SK-N-DZ (cell line): ENCODE measurements at places on chromosomes 13 and 19.

DNA sequence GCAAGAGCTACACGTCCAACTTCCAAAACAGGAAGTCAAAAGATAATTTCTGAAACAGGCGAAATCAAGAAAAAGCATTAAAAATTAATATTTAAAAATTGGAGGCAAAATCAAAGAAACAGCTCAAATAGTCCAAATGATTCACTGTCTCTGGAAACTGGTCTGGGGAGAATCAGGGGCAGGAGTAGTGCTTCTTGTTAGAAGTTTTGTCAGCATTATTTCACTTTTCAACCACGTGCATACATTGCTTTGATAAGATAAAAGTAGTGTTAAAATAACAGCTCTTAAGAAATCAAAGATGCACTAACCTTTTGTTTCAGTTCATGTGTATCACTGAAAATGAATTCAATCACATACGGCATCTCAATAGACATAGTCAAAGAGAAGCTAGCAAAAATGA, 53.8 kb downstream of the PARP4 start:
- DNase-seq: no peak

GRCh38 chr13:92173254-92173653, 774.8 kb downstream of the GPC5 start:
- no peak for DNase-seq

GRCh38 chr19:16325161-16325527, 518 bp downstream of the KLF2 start:
- DNase-seq: no peak

DNA sequence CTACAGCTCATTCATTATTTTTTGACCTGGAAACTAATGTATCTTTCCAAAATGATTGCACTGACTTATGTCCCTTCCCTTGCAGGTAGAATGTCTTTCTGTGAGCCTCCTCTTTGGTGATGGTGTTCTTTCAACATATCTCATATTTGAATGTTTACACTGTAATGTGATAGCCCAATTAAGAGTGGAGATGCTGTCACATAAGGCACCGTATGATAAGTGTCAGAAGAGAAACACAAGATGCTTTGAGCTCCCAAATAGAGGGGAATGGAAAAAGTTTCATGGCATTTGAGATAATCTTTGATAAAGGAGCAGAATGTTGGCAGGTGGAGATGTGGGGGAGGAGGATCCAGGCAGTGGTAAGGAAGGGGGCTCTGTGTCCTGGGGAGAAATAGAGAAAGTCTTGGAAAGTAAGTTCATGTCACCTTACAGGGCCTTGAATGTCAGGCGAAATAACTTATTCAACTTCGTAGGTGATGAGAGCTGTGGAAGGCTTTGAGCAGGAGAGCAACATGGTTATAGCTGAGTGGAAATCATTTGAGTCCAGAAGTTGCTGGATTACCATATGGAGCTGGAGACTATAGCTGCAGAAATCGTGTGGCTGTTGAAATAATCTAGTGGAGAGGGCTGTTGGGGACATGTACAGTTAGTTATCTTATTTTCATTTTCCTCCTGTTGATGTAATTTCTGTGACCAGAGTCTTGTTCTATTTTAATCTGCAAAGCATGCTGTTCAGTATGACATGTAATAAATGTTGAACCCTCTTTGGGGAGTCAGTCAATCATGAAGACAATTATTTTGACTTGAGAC, 10.3 kb upstream of the RNF113B start:
- peak; percentile 38 for DNase-seq

GRCh38 chr13:109834973-109835720, 48.8 kb upstream of the IRS2 start:
- DNase-seq: no peak

DNA sequence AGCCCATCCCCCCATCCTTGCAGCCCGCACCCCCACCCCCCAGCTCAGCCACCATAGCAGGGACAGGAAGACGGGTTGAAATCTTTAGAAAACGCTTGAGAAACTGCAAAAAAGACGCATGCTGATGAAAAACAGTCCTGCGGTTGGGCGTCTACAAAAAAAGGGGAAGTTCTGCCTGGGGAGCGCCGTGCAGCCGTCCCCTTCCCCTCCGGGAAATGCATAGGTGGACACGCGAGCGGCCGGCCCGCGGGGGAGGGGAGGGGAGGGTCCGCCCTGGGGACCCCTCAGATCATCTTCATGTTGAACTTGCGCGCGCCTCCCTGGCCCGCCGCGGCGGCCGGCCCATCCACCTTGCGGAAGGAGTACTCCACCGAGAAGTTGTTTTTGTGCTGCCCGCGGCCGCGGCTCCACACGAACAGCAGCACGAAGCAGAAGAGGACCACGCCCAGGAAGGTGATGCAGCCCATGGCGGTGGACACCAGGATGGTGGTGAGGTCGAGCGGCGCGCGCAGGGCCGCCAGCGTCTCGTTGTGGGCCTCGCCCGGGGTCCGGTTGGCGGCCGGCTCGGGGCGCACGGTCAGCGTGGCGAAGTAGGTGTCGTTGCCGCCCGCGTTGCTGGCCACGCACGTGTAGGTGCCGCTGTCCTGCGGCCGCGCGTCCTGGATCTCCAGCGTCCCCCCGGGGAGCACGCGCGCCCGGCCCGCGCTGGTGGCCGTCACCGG, 7.9 kb upstream of the PEAK3 start:
- no peak for DNase-seq

GRCh38 chr19:34502582-34503411, 21.2 kb downstream of the WTIP start:
- no peak for DNase-seq

GRCh38 chr13:21287331-21287907, 111.0 kb downstream of the MRPL57 start:
- DNase-seq: no peak

DNA sequence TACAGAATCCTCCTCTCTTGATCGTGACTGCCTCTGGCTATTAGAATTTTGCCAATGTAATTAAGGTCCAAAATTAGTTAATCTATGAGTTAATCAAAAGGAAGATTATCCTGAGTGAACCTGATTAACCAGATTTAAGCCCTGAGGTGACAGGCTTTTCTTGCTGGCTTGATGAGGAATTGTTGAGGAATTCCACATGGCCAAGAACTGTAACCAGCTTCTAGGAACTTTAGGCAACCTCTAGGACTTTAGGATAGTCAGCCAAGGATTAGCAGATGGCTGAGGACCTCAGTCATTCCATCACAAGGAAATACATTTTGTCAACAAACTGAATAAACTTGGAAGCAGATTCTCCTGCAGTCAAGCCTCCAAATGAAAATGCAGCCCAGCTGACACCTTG, 84.8 kb downstream of the STOML3 start:
- no peak for DNase-seq

DNA sequence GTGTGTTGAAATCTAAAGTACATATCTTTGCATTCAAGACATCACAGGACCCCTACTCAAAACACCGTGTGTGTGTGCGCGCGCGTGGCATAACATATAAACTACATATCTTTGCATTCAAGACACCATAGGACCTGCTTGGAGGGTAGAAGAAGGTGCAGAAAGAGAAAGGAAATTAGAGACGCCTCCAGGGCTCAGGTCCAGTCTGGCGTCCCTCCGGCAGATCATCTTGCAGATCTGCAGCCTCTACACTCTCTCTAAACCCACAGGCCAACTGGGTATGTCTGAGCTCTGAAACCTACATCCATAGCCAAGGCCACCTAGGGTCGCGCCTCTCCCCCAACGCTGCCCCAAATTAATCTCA, 659 bp upstream of the PAFAH1B3 start:
- no peak for DNase-seq

- DNase-seq: no peak
These were observed 65.6 kb upstream of the TDRD3 start for GRCh38 chr13:60331249-60332012.

GRCh38 chr13:111541345-111541744, 220.9 kb downstream of the TEX29 start:
- no peak for DNase-seq

DNA sequence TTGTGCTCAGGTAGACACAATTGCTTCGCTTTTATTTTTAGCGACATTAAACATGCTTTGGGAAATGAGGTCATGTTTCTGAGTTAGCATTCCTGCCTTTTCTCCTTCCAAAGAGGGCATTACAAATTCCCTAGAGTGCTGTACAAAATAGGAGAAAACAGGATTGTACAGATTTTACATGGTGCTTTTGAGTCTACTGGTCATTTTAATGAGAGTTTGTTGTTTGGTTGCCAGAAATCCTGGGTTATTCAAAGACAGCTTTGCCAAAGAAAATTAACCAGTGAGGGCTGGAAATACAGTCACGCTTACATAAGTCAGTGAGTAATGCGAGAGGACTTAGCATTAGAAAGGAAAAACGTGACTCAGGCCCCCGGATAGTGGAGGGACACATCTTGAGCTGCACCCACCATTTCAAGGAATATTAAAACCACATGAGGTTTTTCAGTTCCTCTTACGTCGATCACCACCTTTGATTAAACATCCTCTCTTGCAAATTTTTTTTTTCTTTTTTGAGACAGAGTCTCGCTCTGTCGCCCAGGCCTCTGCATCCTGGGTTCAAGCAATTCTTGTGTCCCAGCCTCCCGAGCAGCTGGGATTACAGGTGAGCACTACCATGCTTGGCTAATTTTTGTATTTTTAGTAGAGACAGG, 55.4 kb downstream of the SACS start:
- DNase-seq: no peak

DNA sequence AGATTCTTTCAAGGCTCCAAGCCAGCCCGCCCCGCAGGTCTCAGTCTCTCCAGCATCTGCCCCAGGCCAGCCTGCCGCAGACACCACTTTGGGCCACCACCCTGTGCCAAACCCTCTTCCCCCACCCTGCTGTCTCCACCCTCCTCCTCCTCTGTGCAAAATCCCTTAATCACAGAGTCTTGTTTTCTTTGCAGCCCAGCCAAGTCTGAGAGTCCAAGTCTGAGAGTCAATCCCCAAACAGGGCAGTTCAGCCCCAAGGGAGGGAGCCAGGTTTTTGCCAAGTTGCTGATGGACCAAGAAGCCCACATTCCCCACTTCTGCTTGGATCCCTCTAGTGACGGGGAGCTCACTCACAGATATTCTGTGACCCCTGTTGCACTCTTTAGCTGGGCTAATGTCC, 3.1 kb downstream of the ADAMTS10 start:
- no peak for DNase-seq

DNA sequence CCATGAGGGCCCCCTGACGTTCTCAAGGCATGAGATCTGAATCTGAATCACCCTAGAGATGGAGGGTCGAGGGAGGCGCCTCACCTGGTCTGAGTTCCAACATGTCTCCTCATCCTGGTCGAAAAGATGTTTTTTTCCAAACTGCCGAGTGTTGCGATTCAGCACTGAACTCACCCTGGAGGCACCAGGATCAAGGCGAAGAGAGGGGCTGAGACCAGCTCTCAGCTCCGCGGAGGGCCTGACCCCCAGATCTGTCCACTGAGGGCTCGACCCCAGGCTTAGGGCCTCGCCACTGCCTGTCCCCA, 555 bp downstream of the NR2C2AP start:
- no peak for DNase-seq

DNA sequence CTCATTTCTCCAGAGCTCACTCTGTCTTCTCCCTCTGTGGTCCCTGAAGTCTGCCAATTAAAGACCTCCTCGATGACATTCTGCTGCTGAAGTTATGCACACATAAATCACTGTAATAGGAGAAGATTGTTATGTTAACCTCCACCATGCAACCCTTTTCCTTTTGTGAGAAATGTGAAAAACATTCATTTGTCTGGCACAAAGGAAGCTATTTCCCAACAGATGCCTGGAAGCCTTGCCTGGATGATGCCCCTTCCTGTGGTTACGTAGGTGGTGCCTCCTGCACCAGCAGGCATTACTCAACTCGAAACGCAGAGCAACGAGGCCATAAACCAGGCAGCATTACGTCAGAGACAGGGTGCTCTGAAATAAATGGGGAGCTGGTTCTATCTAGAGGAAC, 327.4 kb upstream of the ZNF507 start:
- no peak for DNase-seq

DNA sequence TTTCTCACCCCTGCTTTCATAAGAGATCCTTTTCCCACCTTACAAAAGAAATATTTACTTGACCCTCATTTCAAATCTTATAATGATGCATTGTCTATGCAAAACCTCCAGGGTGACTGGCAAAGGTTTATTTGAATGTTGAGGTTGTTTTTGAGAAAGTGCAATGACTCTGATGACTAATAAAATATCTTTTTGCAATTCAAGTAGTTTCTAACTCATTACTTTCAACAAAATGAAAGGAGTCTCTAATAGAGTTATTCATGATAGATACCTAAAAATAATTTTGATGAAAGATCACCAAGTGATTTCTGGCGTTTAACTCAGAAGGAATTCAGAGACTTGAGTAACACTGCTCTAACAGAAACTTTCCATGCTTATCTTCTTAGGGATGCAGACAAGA, 144.2 kb downstream of the FOXO1 start:
- no peak for DNase-seq

- no peak for DNase-seq
These were observed 27.9 kb downstream of the DOT1L start for GRCh38 chr19:2191456-2192310.

DNA sequence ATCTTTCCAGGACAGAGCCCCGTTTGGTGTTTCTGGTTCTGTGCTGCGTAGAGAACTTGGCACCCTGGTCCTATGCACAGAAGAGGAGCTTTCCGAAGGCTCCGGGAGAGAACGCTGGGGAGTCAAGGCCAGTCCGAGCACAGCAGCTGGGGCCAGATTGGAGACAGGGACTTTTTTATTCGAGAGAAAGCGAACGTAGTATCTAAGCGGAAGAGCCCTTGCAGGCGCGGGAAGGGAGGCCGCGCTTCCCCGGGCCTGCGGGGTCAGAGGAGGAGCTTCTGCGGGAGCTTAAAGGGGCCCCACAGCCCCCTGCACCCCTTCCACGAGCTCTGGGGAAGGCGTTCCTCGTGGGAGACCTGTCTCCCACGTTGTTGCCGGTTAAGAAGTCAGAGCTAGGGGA, 48.6 kb upstream of the ARHGEF7 start:
- peak; percentile 37 for DNase-seq

DNA sequence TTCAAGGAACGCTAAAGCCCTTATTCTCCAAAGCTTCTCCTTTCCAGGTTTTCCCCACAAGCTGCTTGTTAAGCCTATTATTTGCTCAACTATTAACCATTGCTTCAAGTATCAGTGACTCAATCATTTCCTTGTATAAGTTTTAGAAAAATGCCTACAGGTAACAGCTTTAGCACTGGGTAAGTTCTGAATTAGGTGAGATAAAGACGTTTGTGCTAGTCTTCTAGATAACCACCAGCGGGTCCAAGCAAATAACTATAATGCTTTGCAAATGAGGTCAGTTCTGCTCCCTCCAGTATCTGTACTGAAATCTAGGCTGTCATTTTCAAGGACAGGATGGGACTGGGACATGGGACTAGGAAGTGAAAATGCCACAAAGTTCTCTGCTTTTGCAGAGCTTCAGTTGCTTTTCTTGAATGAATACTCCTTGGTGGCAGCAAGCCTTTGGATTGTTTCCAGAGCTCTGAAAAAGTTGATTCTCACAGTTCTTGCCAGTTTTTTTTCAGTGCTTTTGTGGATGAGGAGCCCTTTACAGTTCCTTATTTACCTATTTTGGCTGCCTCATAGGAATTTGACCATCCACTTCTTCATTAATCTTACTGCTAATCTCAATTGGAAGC, 1487.7 kb downstream of the EFNB2 start:
- DNase-seq: no peak

- no peak for DNase-seq
These were observed 60.1 kb downstream of the DCT start for GRCh38 chr13:94419304-94419924.
